ENCODE measurements at places on chromosomes 1 and 21.

GRCh38 chr1:238177960-238178645, 287.4 kb upstream of the ZP4 start:
- DNase-seq: peak; percentile 52

DNA sequence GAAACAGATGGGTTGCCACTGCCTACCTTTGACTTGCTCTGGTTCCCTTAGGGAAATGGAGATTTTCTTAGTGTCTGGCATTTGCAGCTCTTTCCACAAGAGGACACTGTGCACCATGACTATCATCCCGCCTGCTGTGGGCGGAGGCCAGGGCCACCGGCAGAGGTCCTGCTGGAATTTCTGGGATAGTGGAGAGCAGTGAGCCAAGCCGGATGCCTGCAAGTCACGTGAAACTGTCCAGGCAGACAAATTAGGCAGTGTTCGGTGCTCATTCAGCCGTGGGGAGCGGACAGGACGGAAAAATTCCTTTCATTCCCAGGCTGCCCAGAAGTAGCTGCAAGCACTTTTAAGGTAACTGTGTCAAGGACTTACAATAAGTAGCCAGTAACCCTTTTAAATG, 43.4 kb downstream of the IGSF5 start:
- peak; percentile 96 for DNase-seq

GRCh38 chr1:203217668-203218067, 11.8 kb downstream of the CHIT1 start:
- no peak for DNase-seq

DNA sequence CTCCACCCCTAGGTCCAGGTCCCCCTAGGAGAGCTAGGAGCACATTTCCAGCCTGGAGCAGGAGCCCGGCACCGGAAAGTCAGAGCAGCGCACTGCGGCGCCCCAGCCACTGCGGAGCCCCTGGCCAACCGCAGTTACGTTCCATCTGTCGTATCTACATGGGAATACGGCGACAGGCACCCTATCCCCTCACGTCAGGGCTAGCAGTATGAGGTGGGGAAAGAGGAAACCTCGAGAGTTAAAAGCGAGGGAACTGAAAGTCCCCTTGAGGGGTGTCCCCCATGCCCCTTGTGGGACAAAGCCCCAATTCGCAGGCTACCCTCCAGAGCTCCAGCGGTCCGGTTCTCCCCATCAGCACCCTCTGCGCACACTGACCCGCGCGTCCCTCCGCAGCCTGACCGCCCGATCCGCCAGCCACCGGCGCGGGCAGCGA, 995 bp downstream of the COLGALT2 start:
- no peak for DNase-seq

GRCh38 chr1:185213091-185213490, 56.1 kb downstream of the SWT1 start:
- no peak for DNase-seq

GRCh38 chr1:19762175-19762779, 37.4 kb downstream of the TMCO4 start:
- DNase-seq: peak; percentile 83

GRCh38 chr1:198096390-198096789, 60.4 kb upstream of the NEK7 start:
- no peak for DNase-seq

- no peak for DNase-seq
Measured at GRCh38 chr1:19645411-19646251, 1.5 kb downstream of the NBL1 start.

Data from SJCRH30 (cell line).